ENCODE measurements at places on chromosomes 13 and 19.

GRCh38 chr19:305240-306150, 14.3 kb upstream of the PLPP2 start:
- no peak for DNase-seq

- no peak for DNase-seq
Measured at GRCh38 chr13:24353736-24354135, 44.4 kb downstream of the C1QTNF9 start.

DNA sequence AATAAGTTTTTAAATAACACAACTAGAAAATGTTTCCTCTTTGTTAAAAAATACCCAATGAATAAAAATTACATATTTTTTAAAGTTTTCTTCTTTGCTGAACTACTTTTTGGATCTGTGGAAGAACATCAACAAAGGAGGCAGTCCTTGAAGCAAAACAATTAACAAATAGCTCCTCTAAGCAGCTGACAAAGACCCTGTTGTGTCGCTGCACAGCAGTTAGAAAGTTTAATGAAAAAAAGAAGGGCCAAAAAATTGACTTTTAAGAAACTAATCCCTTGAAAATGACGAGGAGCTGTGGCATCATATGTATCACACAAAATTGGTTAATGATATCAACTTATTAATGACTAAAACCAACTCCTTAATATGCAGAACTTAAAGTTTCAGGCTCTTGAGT, 72.1 kb downstream of the SLITRK1 start:
- no peak for DNase-seq

GRCh38 chr13:98263841-98264240, 86.8 kb upstream of the RNF113B start:
- no peak for DNase-seq

DNA sequence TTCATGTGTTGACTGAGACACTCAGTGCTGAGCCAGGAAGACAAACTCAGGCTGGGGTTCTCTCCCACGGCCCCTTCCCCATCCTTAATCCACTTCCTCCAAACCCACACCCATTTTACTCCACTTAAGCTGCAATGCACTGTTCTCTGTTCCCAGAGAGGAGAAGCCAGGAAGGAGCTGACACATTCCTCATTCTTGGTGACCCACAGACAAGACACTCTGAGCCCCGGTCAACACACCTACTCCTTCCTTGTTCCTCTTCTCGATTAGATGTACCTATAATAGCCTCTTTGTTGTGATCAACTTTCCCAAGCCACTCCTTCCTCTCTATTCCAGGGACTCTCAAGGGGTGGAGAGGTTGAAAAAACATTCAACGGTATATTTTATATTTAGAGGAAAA, 47.1 kb downstream of the INSR start:
- DNase-seq = no peak

DNA sequence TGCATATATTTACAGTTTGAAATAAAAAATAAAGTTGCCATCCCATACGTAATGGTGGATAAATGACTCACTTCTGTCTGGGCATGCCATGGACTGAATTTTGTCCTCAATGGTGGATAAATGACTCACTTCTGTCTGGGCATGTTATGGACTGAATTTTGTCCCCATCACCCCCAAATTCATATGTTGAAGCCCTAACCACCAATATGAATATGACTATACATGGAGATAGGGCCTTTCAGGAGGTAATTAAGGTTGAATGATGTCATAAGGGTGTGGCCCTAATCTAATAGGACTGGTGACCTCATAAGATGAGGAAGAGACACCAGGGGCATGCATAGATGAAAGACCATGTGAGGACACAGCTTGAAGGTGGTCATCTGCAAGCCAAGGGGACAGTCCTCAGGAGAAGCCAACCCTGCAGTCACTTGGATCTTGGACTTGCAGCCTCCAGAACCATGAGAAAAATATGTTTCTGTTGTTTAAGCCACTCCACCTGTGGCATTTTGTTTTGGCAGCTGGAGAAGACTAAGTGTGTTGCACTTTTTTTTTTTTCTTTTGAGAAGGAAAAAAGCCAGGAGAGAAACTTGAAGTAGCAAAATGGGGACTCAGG, 41.8 kb downstream of the RFC3 start:
- DNase-seq = no peak

- no peak for DNase-seq
Measured at GRCh38 chr19:45852983-45853382, 10.0 kb downstream of the SYMPK start.

DNA sequence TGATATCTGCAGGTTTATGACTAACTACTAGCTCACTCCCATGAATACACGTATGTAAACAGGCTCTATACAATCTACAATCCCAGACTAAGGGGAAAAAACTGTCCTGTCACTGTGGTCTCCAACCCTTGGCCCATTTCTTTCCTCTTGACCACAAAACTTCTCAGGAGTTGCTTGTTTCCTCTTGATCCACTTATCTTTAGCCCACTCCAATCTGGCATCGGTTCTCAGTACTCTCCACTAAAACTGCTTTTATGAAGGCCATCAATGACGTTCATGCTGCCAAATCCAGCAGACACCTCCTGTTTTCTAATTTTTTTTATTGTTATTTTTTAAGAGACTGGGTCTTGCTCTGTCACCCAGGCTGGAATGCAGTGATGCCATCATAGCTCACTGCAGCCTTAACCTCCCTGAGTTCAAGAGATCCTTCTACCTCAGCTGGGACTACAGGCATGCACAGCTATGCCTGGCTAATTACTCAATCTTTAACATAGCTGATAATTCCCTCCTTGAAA, 31.9 kb upstream of the USPL1 start:
- no peak for DNase-seq

DNA sequence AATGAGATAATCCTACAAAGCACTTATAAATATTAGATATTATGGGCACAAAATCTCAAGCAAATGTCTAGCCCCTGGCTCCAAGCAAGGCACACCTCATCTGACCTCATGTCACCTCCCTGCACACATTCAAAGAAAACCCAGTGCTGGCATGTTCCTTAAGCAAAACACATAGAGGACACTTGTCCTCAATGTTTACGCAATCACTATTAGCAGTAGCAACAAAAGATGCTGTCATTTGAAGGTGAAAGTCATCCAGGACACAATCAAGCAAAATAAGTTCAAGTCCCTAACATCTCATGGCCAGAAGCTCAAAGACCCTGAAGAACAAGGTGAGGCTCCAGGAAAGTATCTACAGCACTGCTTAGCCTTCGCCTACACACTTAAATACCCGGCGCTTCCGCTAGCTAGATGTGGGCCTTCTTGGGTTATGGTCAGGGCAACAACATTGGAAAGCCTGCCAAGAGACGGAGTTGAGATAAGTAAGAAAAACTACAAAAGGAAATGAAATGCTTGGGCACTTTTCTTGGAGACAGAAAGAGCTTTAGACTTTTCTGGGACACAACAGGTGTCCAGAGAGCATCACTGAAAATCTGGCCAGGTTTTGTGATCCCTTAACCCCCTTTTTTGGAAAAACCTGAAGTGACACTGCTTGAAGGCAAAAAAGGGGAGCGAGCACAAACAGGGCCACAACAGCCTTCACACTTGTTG, 85.7 kb downstream of the FOXO1 start:
- DNase-seq = no peak

GRCh38 chr13:110421696-110422385, 114.8 kb downstream of the COL4A2 start:
- DNase-seq = no peak

- no peak for DNase-seq
Measured at GRCh38 chr13:76741624-76742023, 144.6 kb downstream of the KCTD12 start.

- no peak for DNase-seq
Measured at GRCh38 chr19:46733690-46734292, 12.1 kb upstream of the FKRP start.

DNA sequence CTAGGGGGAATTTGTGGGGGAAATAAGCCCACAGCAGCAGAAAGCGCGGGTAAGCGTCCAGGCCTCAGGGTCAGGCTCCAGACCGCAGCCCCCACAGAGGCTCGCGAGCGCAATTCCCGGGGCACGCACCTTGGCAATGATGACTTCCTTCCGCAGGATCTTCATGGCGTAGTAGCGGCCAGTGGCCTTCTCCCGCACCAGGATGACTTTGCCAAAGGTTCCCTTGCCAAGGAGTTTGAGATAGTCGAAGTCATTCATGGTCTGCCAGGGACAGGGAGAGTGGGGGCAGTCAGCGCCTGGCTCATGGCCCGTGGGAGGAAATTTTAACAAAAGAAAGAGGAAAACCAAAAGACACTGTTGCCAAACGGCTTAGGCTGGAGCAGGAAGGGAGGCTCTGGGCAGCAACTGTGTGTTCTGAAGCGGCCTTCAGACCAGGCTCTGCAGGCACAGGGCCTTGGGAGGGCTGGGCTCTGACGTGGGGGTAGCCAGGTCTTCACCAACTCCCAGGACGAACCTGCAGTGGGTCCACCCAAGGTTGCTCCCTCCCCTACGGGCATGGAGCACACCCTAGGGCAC, 15.4 kb upstream of the CCNP start:
- no peak for DNase-seq

DNA sequence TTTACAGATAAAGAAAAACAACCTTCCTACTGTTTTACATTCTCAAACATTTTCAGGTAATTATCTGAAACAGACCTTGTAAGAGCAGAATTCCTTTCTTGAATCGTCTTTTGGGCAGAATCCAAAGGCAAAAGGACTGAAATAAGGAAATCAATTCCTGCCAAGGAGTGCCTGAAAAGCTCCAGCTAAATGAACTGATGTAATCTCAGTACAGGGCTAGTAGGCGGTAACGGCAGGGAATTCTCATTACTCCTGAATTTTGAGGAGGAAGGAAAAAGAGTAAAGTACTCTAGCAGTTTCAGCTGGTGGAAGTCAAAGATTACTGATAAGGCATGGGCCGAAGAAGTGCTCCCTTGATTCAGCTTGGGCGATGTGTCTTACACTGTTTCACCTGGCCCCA, 168.4 kb downstream of the PCDH9 start:
- DNase-seq = no peak

- DNase-seq = peak; percentile 1
Measured at GRCh38 chr13:95354680-95355487, 53.6 kb upstream of the ABCC4 start.

DNA sequence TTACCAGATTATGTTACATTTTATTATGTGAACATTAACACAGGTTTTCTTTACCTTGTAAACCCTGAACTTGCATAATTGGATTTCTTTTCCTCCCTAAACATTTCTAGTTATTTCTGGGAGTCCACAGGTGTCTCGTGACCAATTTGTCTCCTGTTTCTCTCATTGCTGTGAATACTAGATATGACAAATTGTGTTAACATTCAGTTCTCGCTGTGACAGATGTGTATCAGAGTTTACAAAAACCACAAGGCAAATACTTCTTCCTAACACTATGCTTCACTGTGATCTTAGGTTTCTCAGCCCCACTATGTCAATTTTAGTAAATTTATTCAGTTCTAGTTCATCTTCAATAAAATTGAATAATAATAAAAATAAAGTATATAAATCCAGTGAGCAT, 1554.9 kb downstream of the EFNB2 start:
- no peak for DNase-seq
